ENCODE measurements at places on chromosomes 1 and 21.

DNA sequence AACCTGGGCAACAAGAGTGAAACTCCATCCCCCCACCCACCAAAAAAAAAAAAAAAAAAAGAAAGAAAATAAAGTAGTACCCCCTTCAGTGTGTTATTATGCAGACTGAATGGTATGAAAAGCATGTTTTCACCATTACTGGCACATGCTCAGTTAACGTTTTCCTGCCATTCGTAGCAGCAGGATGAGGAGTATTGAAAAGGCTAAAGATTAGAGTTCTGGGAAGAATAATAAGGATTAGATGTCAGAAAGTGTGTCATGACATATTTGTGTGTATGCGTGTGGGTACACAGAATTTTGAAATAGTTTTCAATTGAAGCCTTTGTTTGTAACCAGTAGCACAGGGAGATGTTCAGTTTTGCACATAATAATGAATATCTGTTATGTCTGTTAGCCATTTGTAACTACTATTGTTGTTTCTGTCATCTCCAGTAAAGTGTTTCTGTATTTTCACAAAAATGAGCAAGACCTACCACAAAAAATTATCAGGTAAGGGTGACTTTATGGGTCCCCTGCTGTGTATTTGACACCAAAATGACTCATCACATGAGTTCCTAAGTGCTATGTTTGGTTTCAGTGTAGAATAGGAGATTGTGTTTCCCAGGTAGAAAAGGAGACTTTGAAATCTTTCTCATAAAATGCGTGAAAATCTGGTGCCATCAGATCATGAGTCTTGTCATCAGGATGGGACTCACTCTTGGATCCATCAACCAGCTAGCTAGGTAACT lies 358.9 kb downstream of the DISC1 start:
- DNase-seq: no peak

- no peak for DNase-seq
Observed at GRCh38 chr1:154940651-154941194, 4.2 kb upstream of the PMVK start.

GRCh38 chr1:53420341-53420740 lies 38.9 kb upstream of the DMRTB1 start:
- no peak for DNase-seq

- no peak for DNase-seq
Observed at GRCh38 chr1:168720839-168721238, 8.2 kb downstream of the DPT start.

DNA sequence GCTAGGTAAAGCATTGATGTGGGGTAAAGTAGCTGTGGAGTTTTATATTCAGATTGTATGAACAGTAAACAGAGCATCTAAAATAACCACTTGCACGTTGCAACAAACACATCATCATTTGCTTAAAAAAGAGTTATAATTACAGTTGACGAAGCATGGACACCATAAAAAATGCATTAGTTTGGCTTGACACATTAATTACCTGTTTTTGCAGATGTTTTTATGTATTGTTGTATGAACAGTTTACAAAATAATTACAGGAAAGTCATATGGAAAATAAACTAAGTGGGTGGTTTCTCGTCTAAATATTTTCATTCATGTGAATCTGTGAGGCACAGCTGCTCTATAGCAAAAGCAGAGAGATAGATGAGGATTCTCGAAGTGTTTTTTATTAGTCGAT lies 108.3 kb downstream of the RPS6KC1 start:
- DNase-seq: no peak

- DNase-seq: peak; percentile 35
Observed at GRCh38 chr1:226687426-226687825, 51.7 kb downstream of the ITPKB start.

- peak; percentile 41 for DNase-seq
Observed at GRCh38 chr1:160078512-160079195, 2.7 kb upstream of the KCNJ9 start.

GRCh38 chr1:188988589-188988988 lies 1489.1 kb downstream of the BRINP3 start:
- no peak for DNase-seq

DNA sequence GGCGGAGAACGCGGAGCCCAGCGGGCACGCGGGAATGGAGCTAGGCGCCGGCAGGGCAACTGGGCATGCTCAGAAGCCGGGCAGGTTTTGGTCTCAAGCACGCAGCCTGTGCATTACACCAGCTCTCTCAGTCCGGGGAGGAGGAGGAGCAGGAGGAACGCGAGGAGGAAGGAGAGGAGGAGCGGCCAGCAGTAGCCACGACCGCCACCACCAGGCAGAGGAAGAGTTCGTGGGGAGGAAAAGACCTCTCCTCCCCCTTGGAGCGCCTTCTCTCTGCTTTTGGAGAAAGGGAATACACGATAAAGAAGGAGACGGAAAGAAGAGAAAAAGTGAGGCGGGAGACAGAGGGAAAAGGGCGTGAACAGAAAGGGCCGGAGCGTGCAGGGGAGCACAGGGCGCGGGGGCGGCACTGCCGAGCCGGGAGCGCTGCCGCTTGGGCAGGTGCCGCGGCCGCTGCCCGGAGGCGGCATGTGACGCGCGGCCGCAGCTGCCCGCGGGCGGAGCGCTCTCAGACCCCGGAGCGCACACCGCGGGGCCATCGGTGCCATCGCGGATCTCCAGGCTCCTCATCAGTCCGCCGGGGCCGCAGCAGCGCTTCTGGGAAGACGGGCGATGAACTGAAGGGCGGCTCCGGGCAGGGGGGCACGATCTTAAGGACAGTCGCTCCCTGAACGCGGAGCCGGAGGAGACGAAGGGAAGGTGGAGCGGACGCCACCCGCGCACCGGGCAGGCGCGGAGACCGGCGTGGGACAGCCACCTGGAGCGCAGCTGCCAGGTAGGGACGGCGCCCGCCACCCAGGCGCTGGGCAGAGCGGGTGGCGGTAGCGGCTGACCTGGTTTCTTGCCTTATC lies at the start of gene CHRM3:
Gene CHRM3 (plus strand): TSS at position 116 of the 851 bp plus-strand sequence. CDS start 520,884 bp downstream, outside the sequence.
- no peak for DNase-seq

GRCh38 chr1:44511363-44511762 lies 106.3 kb downstream of the RNF220 start:
- no peak for DNase-seq

DNA sequence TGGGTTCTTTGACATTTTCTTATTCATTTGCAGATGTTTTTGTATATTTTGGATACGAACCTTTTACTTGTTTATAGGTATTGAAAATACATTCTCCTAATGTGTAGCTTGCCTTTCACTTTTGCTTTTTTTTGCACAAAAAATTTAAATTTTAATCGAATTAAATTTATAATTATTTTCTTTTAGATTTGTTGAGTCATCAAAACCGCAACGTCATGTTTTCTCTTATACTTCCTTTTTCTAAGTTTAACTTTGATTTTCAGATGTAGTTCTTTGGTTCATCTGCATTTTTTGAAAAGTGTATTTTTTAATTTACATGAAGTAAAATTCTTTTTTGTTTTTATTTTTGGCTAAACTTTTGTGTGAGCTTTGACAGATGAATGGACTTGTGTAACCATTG lies 243.7 kb upstream of the DPYD start:
- DNase-seq: no peak

- DNase-seq: no peak
Observed at GRCh38 chr21:34199121-34199910, 125.9 kb downstream of the MRPS6 start.

DNA sequence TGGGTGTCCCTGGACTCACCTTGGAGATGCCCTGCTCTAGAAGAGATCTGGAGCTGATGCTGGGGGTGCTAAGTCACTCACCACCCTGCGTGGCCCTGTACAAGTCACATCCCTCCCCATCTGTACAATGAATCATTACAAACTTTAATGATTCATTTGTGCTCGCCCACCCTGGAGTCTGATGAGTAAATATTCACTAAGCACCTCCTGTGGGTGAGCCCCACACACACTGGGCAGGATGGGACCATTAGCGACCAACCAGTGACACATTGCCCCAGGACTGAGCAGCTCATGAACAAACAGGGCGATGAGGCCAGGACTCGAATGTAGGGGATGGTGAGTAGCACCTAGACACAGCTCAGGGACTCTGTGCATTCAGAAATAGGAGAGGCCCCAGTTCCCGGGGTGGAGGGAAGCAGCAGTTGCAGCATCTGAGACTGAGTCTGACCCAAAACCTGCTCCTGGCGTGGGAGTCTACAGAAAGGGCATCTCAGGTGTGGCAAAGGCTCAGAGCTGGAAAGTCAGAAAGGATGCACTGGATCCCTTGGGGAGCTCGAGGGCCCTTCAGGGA lies 18.1 kb upstream of the PDZK1IP1 start:
- no peak for DNase-seq

DNA sequence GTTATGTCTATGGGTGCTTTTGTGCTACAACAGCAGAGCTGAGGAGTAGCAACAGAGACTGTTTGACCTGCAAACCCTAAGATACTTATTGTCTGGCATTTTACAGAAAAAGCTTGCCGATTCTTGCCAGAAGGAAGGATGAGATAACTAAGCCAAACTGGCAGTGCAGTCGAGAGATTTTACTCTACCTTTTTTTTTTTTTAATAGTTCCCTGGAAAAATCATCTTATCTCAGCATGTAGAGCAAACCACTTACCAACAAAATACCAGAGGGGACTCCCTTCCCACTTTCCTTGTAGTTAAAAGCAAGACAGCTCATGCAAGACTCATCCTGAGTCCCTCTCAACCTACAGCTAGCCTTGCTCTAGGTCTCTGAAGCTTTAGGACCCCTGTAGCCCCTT lies 132.9 kb downstream of the SYT2 start:
- DNase-seq: no peak

- DNase-seq: no peak
Observed at GRCh38 chr1:19353596-19353995, 41.5 kb downstream of the SLC66A1 start.

GRCh38 chr1:2257245-2257627 lies 29.1 kb downstream of the SKI start:
- DNase-seq: no peak

DNA sequence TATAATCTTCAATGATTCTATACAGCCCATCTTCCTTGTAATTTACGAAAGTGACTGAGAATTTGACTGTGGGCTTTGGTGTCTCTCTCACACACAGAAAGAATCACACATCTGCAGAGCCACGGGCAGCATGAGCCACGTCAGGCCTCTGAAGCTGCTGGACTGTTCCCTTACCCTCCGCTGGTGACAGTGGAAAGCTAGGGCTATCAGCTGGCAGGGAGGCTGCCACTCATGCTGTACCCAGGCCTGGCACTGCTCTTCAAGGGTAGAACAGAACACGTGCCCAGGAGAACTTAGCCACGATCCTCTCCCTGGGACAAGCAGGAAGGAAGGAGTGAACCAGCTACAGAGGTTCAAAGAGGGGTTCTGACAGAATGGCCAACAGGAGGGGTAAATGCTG lies 90.7 kb downstream of the JAK1 start:
- no peak for DNase-seq

DNA sequence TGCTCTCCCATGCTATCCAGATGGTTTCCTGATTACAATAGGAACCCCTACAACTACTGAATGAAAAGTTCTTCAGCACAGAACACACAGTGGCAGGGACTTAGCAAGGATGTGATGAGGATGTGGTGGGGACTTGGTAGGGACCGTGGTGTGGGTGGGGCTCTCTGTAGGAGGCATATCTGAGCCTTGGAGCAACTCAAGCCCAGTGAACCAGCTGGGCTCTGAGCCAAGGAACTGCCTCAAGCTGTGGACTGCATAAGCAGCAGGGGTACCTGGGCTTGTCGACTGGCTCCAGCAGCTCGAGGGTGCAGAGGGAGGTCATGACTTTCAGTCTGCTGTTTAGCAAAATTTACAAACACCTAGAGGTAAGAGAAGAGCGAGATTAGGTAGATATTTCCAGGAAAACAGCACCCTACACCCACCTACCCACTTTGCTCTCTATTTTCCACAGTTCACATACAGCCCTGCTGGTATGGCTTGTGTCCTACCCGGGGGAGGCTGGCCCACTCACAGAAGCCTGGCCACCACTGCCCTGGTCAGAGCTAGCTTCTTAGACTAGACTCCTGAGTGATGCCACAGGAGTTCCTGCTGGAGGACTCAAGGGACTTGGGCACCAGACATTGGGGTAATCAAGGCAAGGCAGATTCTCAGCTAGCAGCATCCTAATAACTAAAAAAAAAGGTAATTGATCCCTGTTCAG lies 86.8 kb upstream of the GCLM start:
- DNase-seq: no peak

DNA sequence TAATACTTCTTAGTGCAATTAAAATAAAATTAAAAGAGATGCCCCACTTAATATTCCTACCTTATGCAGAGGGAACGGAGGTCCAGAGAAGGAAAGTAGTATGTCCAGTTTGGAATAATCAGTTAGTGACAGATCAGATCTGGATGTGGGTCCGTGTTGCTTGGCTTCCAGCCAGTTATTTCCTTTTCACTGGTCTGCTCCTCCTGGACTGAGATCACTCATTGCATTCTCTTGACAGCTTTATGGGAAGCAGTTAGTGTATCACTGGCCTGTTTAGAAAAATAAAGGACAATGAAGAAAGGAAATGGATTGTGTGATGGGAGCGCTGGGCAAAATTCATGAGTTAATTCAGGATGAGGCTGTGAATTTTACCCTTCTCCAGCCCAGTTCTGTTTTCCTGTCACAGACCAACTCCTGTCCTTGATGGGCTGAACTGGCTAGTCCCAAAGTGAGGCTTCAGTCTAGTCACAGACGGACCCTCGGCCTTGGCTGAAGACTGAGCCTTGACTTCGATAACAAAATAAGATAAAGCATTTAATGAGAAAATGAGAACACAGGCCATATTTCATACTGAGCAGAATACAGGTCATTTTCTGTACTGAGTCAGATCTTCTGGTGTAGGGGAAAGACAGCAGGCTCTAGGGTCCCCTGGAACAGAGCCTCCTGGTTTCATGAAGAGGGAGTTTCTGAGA lies 85.2 kb upstream of the TRABD2B start:
- no peak for DNase-seq

DNA sequence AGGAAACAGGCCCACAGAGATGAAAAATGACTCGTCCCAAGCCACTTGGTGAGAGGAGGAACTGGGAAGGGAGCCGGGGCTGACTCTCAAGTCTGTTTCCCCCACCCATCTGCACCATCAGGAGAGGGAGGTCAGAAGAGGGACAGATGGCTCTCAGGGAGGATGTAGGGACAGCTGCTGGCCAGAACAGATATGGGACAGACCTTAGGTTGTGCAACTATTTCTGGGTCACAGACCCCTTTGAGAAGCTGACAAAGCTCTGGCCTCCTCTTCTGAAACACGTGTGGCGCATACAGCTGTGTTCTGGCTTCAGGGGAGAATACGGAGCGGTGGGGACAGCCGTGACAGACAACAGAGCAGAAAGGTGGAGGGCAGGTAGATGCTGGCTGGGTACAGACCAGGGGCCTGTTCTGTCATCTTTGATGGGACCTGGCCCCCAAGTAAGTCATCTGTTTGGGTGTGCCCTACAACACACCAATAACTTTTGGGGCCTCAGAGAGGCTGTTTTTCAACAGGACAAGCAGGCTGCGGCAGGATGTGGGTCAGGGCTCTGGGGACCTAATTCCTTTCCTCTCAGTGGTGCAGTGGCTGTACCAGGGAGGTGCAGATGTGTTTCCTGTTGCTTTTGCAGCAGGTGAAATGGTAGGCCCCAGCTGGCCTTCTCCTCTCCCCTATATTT lies 7.3 kb downstream of the SH3BGRL3 start:
- DNase-seq: peak; percentile 55

- peak; percentile 48 for DNase-seq
Observed at GRCh38 chr1:207831517-207832327, 79.2 kb downstream of the CD34 start.

Measured in activated CD4-positive, alpha-beta T cell treated with anti-CD3 and anti-CD28 coated beads for 4 hours (primary cell).